ENCODE measurements at places on chromosomes 4 and X. TPM values are rescaled to one million over a fixed set of nuclear protein-coding genes. Genes with fewer than 3 reads are reported as not detected.

- no peak for DNase-seq
Measured at GRCh38 chr4:5554376-5554775, 154.0 kb downstream of the EVC2 start.

DNA sequence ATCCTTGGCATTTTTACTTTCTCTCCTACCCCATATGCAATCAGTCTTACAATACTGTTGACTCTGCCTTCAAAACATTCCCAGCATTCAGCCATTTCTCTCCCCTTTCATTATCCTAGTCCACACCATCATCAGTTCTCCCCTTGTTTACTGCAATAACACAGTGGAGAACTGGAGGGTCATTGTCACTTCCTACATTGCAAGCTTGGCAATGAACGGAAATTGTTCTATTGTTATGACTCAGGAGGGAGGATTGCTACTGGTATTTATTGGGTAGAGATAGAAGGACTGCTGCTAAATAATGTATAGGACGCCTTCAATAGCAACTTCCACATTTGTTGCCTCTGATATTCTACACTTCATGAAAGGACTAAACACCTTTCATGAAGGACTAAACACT is 231.8 kb downstream of the BANK1 start:
- DNase-seq = no peak

DNA sequence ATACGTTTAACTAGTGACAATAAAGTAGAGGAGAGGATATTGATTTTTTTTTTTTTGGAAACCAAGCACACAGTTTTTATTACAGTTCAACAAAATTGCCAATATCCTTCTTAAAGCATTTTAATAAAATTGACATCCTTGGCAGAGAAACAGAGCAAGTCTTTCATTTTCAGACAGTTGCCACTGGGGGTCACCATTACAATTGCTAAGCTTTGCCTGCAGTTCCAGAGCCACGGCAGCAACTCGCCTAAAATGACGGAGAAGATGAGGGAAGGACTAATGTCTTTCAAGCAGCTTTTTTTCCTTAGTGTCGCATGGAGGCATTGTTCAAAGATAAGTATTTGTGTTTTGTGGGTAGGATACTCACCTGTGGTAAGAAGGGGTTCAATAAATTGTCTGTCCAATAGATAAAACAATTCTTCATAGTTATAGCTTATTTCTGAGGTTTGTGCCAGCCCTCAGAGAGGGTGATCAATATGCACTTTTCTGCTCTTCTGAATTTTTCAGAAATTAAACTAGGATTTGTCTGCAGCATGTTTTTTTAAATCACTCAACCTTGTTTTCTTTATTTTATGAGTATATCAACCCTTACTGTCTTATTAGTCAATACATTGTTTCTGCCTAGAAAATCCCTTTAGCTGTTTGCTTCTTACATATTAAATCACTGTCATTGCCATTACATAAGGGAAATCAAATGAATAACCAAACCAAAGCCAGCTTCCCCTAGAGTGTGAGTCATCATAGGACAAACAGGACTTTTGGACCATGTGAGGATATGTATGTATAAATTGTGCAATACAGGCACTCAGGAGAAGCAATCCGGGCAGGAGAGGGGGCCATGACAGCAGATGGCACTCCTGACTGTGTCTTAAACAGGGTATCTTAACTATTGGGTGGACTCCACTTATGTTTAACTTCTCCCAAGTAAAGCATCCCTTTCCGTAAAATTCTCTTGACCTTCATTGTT is 508.1 kb upstream of the ARX start:
- peak; percentile 68 for DNase-seq

GRCh38 chr4:71697031-71697430 is 86.8 kb downstream of the GC start:
- no peak for DNase-seq

DNA sequence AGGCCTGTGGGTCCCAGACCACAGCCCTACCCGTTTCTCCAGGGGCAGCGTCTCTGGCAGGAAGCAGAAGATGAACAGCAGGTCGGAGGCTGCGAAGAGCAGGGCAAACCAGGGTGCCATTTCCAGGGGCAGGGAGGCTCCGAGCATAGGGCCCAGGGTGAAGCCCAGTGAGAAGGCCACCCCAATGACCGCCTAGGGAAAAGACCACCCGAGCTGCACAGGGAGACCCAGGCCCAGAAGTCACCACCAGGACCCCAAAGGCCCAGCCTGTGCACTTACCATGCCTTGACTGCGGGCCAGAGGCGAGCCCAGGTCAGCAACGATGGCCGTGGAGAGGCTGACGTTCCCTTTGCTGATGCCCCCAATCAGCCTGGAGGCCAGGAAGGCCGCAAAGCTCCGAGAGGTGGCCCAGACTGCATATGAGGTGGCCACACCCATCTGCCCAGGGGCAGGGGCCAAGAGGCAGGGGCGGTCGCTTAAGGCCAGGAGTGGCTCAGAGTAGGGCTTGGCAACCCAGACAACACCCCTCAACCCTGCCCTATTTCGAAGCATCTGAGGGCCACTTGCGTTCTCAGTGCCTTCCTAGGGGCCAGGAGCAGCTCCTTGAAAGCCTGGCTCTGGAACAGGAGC is 30.8 kb downstream of the NOP14 start:
- DNase-seq = no peak

DNA sequence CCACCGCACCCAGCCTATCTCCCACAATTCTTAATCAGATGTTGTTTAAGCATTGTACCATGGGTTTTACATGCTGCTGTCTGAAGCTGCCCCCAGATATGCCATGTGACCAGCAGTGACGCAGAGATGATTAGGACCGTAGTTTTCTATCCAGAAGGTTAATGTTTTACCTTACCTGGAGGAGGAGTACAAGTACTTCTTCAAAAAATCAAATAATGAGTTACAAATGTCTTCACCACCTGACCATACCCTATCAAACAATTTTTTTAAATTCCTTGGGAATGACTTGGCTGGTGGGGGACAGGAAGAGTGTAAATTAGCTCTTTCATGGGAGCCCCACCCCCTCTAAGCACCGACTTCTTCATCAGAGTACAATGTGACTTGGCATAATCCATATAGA is 16.2 kb upstream of the SGMS2 start:
- no peak for DNase-seq

DNA sequence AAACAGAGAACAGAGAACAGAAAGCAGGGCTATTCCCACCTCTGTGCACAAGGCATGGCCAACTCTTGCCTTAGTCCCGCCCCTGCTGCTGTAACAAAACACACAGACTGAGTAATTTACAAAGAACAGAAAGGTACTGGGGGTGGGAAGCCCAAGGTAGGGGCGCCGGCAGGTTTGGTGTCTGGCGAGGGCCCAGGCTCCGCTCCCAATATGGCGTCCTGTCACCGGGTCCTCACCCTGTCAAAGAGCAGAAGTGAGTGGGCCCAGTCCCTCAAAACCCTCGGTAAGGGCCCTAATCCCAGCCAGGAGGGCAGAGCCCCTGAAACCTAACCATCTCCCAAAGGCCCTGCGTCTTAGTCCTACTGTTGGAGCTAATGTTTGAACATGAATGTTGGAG is 71.0 kb downstream of the FAM53A start:
- DNase-seq = peak; percentile 13

DNA sequence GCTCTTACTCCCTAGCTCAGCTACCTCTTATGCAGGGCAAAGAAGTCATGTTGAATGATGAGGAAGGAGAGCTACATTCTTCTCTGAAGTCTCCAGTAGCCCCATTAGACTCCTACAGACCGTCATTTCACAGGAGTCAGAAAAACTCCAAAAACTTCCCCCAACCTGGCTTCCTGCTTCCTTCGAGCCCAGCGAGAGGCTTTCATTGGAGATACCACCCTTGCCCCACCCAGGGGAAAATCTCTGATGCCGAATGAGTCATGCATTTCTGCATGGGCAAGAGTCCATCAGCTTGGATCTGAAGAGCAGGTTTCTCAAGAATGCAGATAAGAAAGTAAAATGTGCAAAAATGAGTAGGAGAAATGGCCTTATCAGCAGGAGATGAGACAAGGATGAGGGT is 53.0 kb downstream of the ARSF start:
- DNase-seq = no peak

- no peak for DNase-seq
Measured at GRCh38 chr4:94680176-94680862, 77.4 kb upstream of the BMPR1B start.

- peak; percentile 26 for DNase-seq
Measured at GRCh38 chrX:38959736-38960135, 158.5 kb downstream of the MID1IP1 start.

DNA sequence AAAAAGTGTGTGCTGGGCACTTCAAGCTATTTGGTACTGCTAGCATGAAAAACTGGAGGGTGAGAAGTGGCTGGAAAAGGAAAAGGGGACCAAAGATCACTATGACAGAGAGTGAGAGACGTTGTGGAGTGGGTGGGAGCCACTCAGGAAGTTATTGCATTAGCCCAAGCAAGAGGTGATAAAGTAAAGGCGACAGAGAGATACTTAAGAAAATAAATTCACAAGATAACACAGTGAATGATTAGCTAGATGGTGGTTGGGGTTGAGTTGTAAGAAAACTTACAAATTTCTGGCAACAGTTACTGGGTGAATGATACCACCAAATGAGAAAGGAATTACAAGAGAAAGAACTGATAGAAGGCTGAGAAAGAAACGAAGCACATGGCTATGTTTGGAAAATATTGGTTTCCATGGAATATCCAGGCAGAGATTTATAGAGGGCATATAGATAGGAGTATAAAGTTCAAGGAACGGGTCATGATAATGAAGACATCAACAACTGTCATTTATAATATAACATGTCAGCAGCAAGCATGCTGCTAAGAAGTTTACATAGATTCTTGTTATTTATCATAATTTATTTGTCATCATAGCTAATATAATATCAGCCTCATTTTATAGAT is 60.7 kb downstream of the CASK start:
- DNase-seq = no peak

DNA sequence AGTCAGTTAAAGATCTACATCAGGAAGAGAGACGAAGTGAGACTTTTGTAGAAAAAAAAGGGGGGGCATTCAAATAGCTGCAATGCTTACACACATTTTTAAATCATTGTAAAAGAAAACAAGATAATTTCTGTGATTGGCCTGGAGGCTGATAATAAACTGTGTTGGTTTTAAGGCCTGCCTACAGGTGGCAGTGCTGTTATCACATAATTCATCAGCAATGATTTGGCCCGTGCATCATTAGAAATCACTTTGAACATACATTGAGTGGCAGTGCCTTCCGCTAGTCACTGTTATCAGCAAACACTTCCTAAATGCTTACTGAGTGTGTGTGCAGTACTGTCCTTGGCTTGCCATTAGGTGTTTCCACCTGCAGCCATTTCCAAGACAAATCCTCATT is 831.9 kb downstream of the TRIML1 start:
- DNase-seq = no peak

GRCh38 chr4:174061026-174061425 is 222.4 kb downstream of the FBXO8 start:
- no peak for DNase-seq

Gene CXCL1
- total RNA-seq = 29.7 TPM

Gene SYTL5
- total RNA-seq = 0.69 TPM

Gene GRK4
- total RNA-seq = 4.3 TPM

Gene CCDC120
- 13.7 TPM for total RNA-seq

Gene BTC
- 6.0 TPM for total RNA-seq

Gene FOXR2
- not detected for total RNA-seq

Gene GC
- total RNA-seq = 0.69 TPM

Gene SMAD1
- 39.5 TPM for total RNA-seq

Gene CYLC1
- not detected for total RNA-seq

Gene DUSP9
- 4.7 TPM for total RNA-seq

Gene INPP4B
- total RNA-seq = 18.9 TPM

All from kidney (tissue), 22 donors.